ENCODE measurements at places on chromosomes 5 and 9. TPM values are rescaled to one million over a fixed set of nuclear protein-coding genes. Genes with fewer than 3 reads are reported as not detected.

DNA sequence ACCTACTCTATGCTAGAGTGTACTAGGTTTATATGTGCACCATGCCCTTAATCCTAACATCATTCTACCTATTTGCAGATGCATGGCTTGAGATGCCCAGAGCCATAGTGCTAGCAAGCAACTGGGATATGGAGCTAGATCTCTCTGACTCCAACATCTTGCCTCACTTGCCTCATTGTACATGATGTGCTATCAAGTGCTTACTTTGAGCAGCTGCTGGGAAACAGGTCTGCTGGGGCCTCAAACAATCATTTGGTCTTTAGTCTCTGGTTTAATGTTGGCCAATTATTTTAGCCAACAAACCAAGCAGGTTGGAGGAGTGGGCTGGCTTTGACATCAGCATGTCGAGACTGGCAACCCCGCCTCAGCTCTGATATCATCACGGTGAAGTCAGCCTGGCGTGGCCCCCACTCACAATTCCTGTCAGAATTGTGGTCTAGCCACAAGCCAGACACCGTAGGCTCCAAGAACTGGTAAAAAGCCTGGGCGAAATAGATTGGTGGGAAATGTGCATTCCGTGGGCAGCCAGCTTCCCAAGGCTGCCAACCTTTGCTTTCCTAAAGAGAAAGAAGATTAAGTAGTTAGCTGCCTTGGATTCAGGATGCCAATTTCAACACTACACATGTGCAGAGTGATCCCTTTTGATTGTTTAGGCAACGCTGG, 21.1 kb upstream of the GAS1 start:
- no peak for DNase-seq

- no peak for DNase-seq
These were observed 254.2 kb downstream of the TRIM32 start for GRCh38 chr9:116941266-116941665.

- DNase-seq = no peak
These were observed 294.0 kb downstream of the GLIS3 start for GRCh38 chr9:4005896-4006295.

GRCh38 chr5:179317411-179318220, 27.6 kb downstream of the ADAMTS2 start:
- DNase-seq = peak; percentile 33

Gene PRR7
- polyA plus RNA-seq = 1.6 TPM

DNA sequence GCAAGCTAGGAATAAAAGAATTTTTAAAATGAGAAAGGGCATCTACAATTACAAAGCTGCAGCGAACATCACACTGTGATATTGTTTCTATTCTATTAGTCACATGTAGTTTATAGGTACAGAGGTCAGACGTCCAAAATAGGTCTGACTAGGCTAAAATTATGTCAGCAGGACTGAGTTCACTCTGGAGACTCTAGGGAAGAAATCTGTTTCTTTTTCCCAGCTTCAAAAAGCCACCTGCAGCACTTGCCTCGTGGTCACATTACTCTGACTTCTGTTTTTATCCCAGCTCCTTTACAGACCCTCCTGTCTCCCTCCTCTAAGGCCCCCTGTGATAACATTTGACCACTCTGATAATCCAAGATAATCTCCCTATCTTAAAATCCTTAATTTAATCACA, 5.1 kb upstream of the CKS2 start:
- DNase-seq = no peak

Gene FAM151B
- 1.8 TPM for polyA plus RNA-seq

Gene NUTM2G
- not detected for polyA plus RNA-seq

GRCh38 chr9:122217640-122218039, 11.1 kb downstream of the LHX6 start:
- DNase-seq = no peak

- no peak for DNase-seq
These were observed 115.2 kb downstream of the BOD1 start for GRCh38 chr5:173501271-173501670.

GRCh38 chr9:122286764-122287163, 22.1 kb downstream of the MRRF start:
- DNase-seq = no peak

DNA sequence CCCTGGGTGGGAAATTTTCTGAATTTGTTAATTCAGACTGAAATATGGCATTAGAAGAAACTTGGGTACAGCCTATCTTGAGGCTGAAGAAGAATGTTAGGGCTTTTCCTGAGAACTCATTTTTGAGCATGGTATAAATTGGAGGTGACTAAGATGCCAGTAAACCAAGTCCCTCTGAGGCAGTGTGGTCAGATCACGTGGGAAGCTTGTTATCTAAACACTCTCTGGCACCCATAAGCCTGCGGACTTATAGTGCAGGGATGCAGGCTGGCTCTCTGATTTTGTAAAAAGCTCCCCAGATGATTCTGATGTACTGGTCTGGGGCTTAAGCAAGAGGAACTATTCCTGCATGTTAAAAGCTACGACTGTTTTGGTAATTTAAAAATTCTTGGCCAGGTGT, 34.3 kb downstream of the MTMR12 start:
- no peak for DNase-seq

Gene FOXD4L6
- not detected for polyA plus RNA-seq

Gene OR1J2
- not detected for polyA plus RNA-seq

DNA sequence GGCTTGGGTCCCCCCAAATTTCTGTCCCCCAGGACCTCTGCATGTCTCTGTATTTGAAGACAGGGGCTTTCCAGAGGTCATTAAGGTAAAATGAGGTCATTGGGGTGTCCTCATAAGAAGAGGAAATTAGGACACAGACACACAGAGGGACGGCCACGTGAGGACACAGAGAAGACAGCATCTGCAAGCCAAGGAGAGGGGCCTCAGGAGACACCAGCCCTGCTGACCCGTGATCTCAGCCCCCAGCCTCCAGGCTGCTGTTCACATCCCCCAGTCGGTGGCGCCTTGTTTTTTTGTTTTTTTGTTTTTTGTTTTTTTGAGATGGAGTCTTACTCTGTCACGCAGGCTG, 1.2 kb upstream of the CCDC183 start:
- peak; percentile 22 for DNase-seq

Gene PRDM9
- not detected for polyA plus RNA-seq

DNA sequence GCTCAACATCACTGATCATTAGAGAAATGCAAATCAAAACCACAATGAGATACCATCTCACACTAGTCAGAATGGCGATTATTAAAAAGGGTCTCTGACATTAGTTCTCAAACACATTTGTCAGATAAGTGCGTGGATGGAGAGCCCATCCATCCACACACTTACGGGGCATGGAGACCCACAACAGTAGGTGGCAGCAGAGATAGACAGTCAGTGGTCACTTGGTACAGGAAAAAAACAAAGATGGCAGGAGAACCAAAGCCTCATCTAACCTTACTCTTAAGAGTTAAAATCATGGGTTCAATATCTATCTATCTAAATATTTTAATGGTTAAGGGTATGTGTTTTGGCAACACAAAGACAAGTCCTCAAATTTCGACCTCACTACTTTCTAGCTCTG, 1378.7 kb upstream of the C9orf72 start:
- no peak for DNase-seq

DNA sequence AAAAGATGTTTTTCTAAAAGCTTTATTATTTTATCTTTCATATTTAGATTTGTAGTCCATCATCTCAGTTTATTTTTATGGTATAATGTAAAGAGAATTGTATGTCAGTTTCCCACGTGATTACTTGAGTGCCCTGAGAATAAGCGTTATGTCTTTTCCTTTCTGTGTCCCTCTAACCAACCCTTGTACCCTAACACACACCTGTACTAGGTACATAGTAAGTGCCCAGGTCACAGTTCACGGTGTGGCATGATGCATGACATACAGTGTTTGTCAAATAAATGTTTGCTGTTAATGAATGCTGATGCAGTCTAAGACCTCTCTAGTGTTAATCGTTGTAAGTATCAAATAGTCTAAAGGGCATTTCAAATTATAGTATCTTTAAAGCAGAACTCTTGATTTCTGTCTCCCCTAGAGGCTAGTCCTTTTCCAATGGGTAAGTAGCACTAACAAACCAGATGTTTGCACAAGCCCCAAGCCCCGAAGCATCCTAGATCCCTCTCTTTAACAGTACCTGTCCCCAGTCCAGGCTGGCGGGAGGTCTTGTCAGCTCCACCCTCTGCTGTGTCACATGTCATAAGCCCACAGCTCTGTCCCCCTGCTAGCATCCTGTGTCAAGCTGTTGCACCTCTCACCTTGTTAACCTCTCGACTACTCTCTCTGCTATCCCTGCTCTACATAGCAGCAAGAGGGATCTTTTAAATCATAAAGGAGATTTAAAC, 23.7 kb downstream of the NUP214 start:
- no peak for DNase-seq

Gene KIF12
- 155 TPM for polyA plus RNA-seq

GRCh38 chr5:27494887-27495286, 456.5 kb upstream of the CDH9 start:
- DNase-seq = no peak

DNA sequence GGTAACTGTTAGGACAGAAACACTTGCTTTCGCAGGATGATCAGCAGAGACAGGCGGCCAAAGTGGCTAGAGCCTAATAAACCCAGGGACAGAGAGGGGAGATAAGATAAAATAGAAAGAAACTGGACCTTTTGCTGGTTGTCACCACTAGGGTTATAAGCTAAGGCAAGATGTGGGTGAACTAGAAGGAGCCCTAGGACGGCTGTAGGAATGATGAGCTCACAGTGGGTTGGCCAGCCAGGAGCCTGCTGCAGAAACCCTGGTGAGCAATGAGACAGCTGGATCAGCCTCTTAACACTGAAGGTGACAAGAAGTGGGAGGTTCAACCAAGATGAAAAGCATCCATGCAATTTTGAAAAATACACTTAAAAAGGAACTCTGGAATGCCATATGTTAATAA, 13.5 kb downstream of the CTNND2 start:
- no peak for DNase-seq

Gene JAKMIP2
- polyA plus RNA-seq = 0.71 TPM

Gene GPSM1
- 11.9 TPM for polyA plus RNA-seq

DNA sequence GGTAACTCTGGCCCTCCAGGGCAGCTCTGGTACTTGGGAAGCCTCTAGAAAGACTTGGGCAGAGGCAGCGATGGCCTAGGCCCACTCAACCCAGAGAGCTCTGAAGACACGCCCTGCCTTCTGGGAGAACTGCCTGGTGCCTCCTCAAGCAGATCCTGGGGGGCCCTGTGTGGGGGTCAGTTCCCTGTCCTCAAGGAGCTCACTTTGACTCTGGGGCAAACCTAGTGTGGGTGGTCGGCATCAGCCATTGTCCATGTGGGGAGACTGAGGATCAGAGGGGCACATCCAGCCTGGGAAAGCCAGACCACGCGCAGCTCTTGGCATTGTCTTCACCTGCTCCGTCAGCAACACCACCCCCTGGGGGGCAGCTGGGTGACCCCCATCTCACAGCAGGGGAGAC, 28.0 kb downstream of the ABO start:
- DNase-seq = no peak

Gene IL5
- polyA plus RNA-seq = not detected

- DNase-seq = no peak
These were observed 518 bp upstream of the FAM13B start for GRCh38 chr5:138033386-138033808.

DNA sequence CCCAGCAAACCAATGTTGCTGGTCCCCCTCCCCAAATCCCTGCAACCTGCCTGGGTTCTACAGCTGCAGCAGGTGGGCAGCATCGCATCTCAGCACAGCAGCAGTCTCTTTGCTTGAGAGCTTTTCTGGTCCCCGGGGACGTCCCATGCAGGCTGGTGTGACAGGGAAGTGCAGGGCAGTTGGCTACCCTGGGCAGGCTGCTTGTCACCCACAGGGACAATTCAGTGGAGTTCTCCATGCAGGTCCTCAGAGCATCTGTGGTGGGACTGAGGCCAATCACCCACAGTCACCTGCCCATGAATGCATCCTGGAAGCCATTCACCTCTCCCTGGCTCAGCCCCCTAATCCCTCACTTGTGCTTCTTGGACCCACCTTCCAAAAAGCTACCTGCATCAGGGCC, 43.9 kb upstream of the SEMA4D start:
- no peak for DNase-seq

- DNase-seq = no peak
These were observed 159.2 kb downstream of the CDC42SE2 start for GRCh38 chr5:131423056-131423455.

GRCh38 chr5:141883184-141883891, 5.1 kb upstream of the PCDH1 start:
- peak; percentile 89 for DNase-seq

GRCh38 chr5:4387290-4387689, 752.8 kb upstream of the ADAMTS16 start:
- no peak for DNase-seq

DNA sequence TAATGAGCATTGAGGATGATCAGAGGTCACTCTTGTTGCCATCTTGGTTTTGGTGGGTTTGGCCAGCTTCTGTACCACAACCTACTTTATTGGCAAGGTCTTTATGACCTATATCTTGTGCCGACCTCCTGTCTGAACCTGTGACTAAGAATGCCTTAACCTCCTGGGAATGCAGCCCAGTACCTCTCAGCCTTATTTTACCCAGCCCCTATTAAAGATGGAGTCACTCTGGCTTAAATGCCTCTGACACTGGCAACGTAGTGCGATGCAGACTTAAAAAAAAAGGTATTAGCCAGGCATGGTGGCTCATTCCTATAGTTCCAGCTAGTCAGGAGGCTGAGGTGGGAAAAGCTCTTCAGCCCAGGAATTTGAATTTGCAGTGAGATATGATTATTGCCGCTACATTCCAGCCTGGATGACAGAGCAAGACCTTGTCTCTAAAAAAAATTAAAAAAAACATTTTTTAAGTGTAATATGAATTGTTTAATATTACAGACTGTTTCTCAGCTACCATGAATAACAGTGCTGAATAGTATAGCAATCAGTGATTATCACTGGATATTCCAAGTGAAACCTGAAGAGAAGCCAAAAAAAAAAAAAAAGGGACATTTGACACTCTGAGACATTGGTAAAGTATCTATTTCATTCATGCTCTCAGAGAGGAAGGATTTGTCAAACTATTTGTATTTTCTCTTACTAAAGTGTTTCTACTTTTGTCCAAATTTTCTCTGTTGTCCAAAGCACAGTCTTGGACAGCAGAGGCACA, 18.3 kb upstream of the STOM start:
- no peak for DNase-seq

Gene DBH
- 0.39 TPM for polyA plus RNA-seq

GRCh38 chr9:18250053-18250452, 223.9 kb upstream of the ADAMTSL1 start:
- DNase-seq = no peak

- DNase-seq = peak; percentile 46
These were observed 764 bp downstream of the CAMLG start for GRCh38 chr5:134738963-134739661.

DNA sequence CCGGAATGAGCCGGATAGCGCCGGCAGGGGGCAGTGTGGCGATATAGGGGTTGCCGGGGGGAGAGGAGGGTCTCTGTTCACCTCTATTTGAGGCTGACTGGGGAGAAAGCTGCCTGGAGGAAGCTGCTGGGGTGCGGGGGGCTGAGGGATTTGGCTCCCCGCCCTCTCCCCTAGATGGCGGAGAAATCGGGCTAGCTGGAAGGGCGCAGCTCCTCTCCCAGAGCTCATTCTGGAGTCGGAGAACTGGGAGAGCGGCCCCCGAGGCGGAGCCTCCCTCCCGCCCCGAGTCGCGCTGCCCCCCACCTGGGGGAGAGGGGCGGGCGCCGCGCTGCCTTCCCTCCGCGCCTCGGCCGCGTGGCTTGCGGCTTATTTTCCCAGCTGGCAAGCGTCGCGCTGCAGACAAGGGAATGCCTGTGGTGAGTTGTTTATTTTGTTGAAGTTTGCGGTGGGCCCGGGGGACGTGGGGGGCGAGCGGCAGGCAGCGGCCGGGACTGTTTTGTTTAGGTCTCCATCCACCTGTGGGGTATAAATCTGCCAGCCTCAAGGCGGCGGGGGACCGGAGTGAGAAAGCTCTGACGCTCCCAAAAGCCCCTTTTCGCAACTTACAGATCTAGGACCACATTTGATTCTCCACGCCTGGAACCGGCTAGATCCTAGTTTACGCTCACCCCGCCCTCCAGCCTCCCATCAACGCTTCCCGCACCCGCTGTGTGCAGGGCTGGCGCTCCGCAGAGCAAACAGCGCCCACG, 4.1 kb upstream of the RGMB start:
- DNase-seq = peak; percentile 64
